Dorsolateral prefrontal cortex (tissue), 122 donors: ENCODE measurements at places on chromosomes 7 and 10.
A peak's percentile ranks its signal among the peaks of the same experiment; 100 is the strongest.

DNA sequence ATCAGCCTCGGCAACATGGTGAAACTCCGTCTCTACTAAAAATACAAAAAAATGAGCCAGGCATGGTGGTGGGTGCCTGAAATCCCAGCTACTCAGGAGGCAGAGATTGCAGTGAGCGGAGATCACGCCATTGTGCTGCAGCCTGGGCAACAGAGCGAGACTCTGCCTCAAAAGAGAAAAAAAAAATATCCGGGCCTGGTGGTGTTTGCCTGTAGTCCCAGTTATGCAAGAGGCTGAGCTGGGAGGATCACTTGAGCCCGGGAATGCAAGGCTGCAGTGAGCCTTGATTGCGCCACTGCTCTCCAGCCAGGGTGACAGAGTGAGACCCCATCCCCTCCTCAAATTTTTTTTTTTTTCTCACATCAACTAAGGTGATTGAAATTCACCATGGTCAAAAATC lies 42.8 kb downstream of the CDC123 start:
- no peak for DNase-seq

- no peak for DNase-seq
Observed at GRCh38 chr7:39407137-39407536, 159.1 kb upstream of the YAE1 start.

- no peak for DNase-seq
Observed at GRCh38 chr10:28939281-28940157, 262.2 kb downstream of the BAMBI start.

DNA sequence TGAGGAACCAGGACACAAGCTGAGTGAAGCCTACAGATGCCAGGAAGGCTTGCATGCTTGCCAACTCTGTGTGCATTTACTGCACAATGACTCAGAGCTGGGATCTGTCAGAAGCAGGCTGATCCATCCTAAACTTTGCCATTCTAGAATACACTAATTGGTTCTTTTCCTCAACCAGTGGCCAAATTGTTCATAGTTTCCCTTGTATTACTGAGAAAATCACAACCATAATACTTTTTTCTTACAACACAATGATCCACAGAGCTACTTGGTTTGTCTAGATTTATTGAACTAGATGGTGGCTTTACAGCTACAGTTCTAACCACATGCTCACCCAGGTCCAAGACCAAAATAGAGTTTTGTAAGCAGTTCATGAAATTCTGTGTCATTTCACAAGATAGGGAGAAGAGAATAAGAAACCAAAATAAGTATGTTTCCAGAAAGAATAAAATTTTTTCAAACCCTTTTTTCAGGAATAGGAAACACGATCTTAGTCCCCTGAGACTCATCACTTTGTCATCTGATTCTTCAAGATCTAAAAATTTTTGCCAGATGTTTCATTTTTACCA lies 21.0 kb upstream of the LRRC17 start:
- DNase-seq, result peak; percentile 53

DNA sequence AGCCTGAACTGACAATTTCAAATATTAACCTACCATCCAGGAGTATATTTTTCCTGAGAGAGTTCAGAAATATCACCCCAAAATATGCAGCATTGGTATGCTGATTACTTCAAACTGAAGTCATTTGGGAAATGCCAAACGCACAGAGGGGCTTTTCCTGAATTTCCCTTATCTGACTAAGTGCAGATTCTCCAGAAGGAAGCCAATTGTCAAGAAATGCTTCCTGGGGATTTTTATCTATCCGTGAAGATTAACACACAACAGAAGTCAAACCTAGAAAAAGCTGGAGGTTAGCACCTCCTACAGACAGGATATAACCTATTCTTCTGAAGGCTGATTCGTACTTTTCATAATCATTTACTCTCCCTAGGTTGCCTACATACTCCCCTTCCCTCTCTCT lies 91.0 kb downstream of the AKR1D1 start:
- no peak for DNase-seq

GRCh38 chr10:46311501-46311951 lies 24.7 kb downstream of the ANTXRL start:
- DNase-seq, result no peak

DNA sequence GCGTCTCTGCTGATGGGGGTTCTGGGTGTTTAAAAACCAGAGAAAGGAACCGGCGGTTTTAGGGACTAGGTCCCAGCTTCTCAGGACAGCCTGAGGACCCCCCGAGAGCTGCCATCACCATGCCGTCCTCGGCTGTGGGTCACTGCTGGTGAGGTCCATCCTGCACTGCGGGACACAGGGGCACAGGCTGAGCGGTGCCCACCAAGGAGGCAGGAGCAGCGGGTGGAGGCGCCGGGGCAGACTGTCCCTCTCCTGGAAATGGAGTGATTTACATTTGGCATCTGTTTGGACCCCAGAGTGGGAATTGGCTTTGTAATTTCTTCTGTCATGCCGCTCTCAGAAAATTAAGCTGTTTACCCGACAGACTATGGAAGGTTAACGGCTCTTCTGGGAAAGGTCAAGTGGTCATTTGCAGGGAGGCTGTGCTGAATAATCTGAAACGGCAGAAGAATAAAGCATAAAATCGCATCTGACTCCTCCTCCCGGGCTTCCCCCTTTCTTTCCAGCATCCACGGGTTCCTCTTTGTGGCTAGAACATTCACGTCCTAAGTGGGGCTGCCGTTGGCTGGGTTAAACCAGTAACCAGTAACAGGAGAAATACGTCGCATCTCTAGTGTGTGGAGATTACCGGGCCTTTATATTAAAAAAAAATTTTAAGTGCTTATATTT lies 31.7 kb downstream of the LHPP start:
- no peak for DNase-seq

DNA sequence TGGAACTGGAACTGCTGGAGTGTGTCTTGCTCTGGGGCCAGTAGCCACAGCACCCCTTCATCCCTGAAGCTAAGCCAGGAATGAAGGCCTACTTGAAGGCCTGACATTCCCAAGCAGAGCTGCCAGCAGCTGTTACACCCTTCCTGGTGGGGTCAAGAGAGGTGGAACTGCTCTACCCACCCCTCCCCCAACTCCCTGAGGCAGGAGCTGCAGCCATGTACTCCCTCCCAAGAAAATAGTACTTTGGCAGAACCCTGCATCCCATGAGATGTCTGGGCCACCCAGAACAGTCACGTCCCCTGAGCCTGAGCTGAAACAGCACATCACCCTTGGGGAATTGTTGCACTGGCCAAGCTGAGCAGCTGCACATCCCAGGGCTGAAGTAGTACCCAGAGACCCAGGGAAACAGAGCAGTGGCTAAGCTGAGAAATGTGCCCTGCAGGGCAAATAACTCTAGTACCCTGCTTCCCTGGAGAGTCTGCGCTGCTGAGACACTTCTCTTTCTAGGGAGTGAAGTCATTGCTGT lies 63.4 kb upstream of the PLA2G12B start:
- DNase-seq, result no peak

GRCh38 chr10:86960003-86960862 lies 1.8 kb downstream of the SNCG start:
- DNase-seq, result peak; percentile 42

- DNase-seq, result peak; percentile 69
Observed at GRCh38 chr10:15293862-15294842, 76.9 kb downstream of the FAM171A1 start.

- no peak for DNase-seq
Observed at GRCh38 chr7:11450281-11450680, 381.7 kb downstream of the THSD7A start.

DNA sequence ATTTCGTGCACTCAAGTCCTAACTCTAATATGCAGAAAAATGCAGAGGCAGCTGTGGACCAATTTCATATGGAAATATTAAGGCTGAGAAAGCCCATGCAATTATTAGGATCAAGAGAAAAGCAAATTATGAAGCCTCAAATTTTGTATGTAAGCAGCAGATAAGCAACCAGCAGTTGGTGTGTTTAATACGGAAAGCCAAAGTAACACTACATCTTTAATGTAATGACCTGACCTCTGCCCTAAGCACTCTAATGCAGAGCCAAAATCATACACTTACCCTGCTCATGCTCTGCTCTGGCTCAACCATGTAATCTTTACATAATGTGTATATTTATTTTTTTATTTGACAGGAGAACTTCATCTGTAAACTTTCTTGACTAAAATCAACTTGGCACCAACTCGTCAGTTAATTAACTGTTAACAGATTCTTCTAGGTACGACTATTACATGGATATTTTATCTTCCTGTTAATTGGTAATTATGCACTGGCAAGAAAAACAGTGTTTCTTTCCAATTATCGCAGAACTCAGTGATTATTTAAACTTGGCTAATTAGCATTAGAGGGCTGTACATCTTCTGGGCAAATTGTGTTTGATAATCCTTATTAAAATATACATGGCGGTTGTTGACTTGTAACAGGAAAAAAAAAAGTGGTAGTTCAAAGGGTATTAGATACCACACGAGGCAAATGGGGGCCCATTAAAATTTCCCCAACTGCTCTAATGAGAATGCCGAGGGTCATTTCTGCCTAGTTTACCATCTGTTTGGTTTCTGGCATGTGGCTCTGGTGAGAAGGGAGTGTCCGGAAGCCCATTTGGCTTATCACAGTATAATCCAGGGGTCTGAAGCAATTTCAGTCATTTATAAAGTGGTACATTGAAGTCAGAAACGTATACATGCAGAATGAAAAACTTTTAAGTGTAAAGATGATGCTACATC lies 94.5 kb downstream of the RELN start:
- no peak for DNase-seq

DNA sequence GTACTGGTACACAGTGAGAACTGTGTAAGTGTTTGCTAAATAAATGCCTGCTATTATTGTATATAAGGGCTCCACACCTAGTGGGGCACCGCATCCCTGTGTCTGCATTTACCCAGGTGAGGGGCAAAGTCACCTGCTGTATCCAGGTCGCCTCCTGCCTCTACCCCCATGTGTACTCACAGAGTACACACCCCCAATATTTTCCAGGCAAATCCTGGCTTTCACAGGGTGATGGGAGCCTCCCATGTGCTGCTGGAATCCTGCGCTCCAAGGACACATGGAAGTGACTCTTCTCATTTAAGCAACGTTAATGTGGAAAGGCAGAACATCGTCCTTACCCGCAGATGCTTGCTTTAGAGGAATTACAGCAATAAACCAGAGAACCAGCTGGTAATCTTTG lies 48.2 kb downstream of the ARHGAP22 start:
- DNase-seq, result no peak

DNA sequence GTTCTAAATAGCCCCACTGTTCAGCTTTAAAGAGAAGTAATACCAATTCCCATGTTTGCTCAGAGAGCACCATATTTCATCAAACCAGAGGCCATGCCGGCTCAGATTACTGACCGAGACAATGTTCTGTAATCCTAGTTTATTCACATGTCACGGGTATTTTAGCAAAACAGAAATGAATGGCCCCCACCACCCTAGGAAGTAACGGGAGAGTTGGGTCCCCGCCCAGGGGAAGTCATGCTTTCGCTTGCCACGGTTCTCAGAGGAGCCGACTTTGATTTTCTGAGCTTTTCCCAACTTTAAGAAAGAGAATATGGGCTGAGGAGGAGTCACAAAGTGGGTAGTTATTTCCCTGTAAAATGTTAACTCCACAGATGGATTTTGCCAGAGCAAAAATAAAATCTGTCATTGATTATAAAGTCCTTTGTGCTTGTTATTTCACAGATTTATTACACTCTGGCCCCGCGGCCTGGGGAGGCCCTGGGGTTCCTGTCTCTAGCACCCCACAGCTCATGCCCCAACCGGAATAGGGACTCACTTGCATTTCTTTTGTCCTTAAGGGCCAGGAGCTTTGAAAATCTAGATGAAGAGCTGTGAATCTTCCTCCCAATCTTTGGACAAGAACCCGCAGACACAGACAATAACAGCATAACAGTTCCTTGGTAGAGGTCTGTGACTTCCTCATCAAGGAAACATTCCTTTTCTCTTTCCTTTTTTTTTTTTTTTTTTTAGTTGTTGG lies 3.7 kb upstream of the GDF10 start:
- DNase-seq, result no peak

GRCh38 chr10:124213471-124213870 lies 120.1 kb upstream of the CHST15 start:
- no peak for DNase-seq
